ENCODE measurements at places on chromosomes 6 and 20.

GRCh38 chr6:144758602-144759001, 473.5 kb downstream of the UTRN start:
- no peak for DNase-seq

DNA sequence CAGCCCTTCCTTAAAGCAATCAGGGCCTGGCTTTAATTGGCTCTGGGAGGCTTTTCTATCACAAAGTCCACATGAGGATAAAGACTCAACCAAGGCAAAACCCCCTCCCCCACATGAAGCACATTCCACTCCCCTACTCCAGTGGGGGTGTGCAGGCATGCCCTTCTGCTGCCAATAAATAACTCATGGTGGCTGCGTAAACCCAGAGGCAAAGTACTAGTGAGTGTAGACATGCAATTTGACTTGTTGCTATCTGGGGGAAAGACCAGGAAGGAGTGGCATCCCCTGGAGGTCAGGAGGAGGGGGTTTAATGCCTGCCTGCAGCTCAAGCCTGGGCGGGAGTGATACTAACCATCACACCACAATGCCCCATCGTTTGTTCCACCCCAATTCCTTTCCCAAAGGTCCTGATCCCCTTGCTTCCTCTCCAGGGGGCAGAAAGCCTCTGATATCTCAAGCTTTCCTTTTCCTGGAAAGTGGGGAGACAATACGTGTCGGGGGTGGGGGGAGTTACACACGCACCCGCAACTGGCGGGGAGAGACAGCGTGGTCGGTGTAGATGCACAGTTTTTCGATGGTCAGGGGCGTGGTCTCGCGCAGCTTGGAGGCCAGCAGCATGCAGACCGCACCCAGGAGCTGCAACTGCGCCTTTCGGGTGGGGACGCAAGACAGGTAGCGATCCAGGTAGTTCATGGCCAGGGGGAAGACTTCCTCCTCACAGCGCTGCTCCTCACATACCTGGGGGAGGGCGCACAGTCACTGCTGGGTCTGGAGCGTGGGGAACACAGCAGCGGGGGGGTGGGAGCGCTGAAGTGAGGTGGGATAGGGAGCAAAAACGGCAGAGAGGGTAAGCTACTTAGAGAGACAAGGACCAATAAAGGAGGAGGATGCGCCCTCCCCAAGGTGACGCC, 1.5 kb downstream of the CCND3 start:
- no peak for DNase-seq

DNA sequence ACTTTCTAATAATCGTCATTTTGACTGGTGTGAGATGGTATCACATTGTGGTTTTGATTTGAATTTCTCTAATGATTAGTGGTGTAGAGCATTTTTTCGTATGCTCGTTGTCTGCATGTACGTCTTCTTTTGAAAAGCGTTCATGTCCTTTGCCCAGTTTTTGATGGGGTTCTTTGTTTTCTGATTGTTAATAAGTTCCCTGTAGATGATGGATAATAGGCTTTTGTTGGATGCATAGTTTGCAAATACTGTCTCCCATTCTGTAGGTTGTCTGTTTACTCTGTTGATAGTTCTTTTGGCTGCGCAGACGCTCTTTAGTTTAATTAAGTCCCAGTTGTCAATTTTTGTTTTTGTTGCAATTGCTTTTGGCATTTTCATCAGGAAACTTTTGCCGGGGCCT, 32.3 kb upstream of the XRN2 start:
- no peak for DNase-seq

- DNase-seq: no peak
Measured at GRCh38 chr20:1324598-1325172, 4.3 kb downstream of the SDCBP2 start.

GRCh38 chr6:150361876-150362275, 6.9 kb upstream of the IYD start:
- no peak for DNase-seq

DNA sequence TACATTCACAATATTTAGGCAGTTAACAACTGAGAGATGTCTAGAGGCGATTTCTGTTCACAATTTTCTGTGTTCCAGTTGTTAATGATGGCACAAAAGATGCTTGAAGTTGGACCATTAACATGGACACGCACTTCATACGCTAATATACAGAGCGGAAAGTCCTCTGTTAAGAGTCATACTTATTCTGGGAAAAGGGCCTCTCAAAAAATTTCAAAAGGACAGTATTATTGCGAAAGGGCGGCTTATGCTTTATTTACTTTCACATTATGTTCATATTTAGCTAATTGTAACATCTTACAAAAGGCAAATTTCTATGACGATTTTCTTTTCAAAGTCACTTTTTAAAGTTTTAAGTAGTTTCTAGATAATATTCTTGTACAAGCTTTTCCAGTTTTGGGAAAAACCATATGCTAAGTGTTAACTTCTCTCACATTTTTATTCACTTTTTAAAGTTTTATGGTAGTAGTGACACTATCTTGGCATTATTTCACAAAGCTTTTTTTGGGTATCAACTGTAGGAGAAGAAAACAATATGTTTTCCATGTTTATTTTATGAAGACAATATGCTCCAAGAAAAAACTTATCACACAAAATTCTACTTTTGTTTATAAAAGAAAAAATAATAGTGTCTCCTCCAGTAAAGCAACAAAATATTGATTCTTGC, 62.3 kb downstream of the MAP7 start:
- DNase-seq: no peak

- DNase-seq: no peak
Measured at GRCh38 chr6:134809130-134809529, 140.8 kb downstream of the ALDH8A1 start.

DNA sequence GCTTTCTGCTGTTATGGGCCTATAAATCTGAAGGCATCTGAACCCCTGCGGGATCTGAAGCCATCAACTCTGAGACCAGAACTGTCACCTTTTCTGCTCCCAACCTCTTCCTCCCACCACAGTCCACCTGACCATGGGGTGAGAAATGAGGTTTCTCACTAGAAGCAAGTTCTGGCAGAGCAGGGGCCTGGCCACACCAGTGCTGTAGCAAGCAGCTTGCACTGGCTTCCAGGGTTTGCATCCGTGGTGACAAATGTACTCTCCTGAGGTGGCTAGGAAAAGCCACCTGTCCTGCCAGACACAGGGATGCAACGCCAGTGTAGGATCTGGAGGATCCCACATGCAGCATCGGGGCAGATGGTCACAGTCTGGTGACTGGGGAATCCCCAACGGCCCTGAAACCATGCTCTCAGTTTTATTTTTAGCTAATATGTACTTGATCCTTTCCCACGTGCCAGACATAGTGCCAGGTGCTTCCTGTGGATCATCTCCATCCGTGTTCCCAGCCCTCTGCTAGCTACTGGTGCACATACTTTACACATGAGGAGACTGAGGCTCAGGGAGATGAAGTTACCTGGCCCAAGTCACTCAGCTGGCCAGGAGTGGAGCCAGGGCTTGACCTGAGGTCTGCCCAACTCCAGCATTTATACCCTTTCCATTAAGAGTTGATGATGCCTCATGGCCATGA, 122.1 kb upstream of the SPACA1 start:
- DNase-seq: no peak

DNA sequence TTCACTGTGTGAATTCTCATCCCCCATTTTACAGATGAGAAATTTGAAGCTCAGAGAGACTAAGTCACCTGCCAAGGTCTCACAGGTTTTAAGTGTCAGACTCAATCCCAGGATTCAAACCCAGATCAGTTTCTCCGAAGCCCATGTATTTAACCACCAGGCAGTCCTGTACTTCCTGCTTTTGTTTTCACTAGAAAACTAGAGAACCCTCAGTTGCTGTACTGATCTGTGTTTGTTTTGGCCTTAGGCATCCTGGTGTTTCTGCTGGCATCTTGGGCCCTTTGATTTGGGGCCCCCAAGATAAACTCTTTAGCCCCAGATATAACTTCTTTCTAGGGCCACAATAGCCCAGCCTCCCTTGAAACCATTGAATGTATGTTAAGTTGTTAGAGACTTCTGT, 36.5 kb downstream of the PPP1R16B start:
- DNase-seq: no peak

DNA sequence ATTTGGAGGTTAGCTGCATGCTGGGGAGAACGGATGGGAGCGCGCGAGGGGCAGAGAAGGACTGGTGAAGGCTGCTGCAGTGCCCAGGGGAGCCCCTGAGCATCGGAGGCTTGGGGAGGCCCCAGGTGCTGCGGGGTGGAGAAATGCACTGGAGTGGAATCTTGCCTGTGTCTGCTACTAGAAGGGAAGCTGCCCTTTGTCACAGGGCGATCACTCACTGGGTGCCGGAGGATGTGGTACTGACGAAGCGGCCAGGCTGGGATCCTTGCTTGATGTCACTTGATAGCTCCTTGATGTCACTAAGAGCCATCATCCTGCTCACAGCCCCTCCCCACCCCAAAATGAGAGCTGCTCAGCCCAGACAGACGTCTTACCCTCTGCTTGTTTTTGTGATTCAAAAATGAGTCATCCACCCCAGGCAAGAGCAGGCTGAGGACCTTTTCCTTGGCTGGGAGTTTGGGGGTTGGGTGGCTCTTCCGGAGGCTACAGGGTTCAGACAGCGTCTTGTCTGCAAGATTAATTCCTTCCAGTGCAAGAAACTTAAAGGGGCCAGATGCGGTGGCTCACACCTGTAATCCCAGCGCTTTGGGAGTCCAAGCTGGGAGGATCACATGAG, 62.6 kb upstream of the PMEPA1 start:
- no peak for DNase-seq

- DNase-seq: no peak
Measured at GRCh38 chr6:124869416-124869815, 92.8 kb upstream of the RNF217 start.

DNA sequence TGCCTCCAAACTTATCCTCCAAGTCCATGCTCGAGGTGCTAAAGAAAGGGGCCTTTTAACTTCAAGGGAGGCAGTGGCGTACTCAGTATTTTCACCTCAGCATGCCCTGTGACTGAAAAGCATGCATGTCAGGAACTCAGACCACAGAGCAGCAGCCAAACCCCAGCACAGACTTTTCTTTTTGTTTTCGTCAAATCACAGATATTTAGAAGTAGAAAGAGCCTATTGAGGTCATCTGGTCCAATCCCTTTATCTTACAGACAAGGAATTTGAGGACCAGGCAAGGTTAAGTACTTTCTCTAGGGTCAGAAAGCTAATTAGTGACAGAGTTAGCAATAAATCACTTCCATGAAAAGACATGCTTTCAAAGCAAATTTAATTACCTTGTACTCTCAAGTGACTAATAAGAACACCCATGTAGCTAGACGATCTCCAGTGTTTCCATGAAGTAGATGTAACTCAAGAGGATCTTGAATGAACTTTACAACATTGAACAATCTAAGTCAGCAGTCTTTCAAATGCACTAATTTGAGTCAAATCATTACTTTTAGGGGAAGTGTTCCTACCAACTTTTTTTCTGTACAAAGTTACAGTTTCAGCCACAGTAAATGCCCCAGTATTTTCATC, 35.9 kb downstream of the MOXD1 start:
- no peak for DNase-seq

GRCh38 chr6:157806131-157806855, 16.8 kb upstream of the SNX9 start:
- DNase-seq: no peak

DNA sequence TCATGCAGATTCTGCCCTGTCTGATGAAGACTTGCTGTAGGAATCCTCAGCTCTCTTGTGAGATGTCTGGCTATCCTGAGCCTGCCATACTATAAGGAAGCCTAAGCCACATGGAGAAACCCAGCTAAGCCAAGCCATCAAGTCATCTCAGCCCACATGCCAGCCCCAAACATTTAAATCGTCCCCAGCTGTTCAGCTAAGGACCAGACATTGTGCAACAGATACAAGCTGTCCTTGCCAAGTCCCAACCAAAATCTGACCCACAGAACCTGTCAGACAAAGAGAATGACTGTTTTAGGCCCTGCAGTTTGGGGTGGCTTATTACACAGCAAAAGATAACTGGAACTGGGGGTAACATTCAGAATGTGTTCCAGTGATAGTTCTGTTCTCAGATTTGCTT, 36.8 kb upstream of the FOXC1 start:
- DNase-seq: no peak

- DNase-seq: no peak
Measured at GRCh38 chr6:135504734-135505133, 7.2 kb upstream of the AHI1 start.

DNA sequence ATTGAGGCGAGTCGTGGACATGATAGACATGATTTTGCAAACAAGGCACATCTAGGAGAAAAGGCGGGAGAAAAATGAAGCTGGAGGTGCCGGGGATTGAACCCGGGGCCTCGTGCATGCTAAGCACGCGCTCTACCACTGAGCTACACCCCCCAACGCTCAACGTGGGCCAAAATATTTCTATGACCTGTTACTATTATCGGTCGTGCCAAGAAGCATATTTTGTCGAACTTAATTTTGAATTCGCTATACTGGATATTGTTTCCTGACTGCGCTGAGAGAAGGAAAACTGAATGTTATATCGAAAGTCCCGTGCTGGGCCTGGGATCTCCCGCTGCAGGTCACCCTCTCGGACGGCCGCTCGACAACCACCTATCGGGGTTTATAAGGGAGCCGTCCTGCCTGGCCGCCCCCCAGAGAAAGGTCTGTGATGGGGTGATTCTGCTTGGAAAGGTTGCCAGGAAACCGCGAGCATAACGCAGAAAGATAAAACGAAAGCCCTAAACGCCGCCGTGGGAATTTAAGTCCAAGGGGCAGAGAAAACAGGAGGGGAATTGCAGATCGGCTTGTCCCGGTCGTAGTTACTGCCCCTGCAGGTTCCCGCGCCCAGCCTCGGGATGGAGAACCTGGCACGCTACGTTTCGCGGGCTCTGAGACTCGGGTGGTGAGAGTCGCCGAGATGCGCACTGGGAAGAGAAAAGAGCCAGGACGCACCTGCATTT, 60.0 kb downstream of the TRIM27 start:
- peak; percentile 65 for DNase-seq

GRCh38 chr6:72616406-72617015, 5.4 kb upstream of the KCNQ5 start:
- DNase-seq: no peak

DNA sequence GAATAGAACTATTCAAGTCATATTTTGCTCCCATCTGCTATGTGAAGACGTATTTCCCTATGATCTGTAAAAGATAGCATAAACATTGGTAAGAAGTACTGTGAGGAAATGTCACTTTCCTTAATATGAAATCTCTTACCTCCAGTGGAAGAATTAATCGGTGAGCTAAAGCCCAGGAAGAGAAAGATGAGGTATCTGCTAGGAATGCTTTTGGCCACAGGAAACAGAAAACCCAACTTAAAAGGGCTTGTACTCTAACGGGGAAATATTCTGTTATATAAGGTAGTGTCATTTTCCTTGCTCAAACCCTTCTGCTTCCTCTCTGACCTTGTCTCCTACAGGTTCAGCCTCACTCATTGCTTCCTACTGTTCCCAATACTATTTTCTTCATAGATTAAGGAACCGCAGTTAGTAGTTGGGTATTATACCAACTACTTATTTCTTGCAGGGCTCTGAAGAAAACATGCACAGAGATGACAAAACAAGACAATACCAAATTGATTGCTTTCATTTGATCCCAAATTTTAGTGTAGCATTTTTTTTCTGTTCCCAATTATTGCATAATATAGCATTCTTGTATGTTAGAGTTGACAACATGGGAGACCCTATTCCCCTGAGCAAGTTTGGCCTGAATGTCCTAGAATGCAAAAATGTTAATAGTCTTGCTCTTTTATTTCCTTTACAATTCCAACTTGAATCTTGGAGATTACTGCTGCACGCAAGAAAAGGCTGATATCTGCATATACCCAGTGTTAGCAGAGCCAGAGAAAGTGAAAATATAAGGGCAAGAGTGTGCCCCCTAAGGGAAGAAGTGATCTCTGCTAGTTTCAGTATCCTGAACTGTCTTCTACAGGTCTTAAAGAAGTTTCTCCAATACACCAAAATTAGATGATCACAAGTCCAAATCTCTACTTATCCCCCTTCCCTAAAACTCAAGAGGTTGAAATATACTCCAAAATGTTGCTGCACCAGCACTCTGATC, 65.3 kb downstream of the AFG1L start:
- DNase-seq: no peak

GRCh38 chr20:6341491-6341890, 218.7 kb upstream of the FERMT1 start:
- DNase-seq: no peak
